ENCODE measurements at places on chromosomes 2 and 18.

DNA sequence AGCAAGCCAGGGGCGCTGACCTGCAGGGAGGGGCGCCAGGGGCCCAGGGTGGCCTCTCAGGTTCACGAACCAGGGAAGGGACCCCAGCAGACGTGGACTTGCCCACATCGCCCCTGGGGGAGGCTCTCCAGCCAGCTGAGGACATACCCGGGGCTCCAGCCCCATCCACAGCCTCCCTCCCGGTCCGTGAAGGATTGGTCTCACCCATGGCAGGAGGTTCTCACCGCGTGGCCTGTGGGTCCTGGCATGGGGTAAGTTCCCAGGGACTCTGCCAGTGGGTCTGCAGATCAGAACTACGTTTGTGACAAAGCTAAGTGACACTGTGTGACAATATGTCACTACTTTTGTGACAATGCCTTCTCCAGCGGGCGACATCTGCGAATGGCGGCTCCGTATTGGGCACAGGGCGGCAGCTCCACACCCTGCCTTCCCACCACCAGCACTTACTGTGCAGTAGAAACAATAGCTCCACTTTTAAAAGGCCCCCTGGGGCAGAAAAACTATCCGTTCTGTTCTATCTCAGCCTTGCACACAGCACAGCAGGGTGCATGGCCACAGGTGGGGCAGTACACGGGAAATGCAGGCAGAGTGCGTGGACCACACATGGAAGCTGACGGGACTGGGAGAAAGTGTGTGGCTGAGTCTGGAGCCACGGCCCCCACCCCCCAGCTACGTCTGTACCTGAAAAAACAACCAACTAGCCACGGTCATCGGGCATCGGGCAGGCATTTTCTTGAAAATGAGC is 65.2 kb upstream of the CTDP1 start:
- no peak for DNase-seq

- no peak for DNase-seq
Observed at GRCh38 chr2:130370490-130370889, 14.6 kb downstream of the PTPN18 start.

DNA sequence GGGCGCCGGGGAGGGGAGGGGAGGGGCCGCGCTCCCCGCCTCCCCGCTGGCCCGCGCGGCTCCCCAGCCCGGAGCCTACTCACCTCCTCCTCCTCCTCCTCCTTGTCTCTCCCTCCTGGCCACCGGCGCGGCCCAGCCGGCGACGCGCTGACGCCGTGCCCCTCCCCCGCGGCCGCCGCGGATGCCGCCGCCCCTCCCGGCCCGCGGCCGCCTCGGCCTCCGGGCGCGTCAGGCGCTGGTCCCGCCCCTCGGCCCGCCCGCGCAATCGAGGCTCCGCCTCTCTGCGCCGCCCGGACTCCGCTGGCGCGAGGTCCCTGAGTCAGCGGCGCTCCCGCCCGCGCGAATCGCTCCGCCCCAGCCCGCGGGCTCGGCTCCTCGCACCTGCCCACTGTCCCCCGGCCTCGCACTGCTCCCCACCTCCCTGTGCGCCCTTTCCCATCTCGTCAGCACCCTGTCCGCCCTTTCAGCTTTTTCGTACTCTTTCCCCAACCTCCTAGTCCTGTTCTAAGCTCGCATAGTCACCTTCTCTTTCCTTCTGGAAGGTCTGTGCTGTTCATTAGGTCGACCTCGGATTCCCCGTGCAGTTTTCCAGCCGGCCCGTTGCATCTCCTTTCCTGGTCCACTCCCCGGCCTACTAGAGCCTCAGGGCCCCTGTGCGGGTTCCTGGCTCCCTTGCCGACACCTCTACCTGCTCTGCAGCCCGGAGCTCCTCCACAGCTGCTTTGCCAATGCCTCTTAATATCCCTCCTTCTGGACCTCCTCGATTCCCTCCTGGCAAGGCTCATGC is 187.4 kb downstream of the ZEB2 start:
- DNase-seq = peak; percentile 90

- DNase-seq = no peak
Observed at GRCh38 chr2:224086226-224086914, 47.3 kb upstream of the SERPINE2 start.

- DNase-seq = no peak
Observed at GRCh38 chr18:37452015-37452414, 113.6 kb downstream of the CELF4 start.

GRCh38 chr2:220660277-220661145 is 911.6 kb downstream of the EPHA4 start:
- no peak for DNase-seq

DNA sequence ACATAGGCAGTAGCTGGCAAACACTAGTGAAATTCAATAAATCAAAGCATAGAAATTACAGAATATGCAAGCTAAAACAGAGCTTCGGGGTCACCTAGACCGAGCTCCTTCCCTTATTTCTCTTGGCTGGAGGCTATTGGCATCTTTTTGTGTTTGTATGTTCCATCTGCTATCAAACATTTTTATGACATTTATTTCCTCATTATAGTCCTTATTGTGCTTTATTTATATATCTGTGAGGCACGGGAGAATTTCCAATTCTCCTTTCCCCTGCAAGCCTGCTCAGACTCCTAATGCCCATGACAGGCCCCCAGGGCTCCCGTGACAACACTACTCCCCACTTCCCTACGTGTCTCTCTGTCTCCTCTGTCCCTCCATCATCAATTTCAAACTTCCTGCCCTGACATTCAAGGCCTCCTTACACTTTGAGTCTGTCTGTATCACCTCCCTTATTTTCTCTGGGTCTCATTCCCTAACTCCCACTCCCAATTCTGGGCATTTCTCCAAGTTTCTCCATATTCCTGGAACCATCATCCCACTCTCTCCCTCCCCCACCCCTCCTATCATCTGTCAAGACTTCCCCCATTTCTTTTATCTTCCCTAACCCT is 316.9 kb downstream of the OSR1 start:
- DNase-seq = no peak

- no peak for DNase-seq
Observed at GRCh38 chr2:38116762-38117161, 40.8 kb upstream of the CYP1B1 start.

DNA sequence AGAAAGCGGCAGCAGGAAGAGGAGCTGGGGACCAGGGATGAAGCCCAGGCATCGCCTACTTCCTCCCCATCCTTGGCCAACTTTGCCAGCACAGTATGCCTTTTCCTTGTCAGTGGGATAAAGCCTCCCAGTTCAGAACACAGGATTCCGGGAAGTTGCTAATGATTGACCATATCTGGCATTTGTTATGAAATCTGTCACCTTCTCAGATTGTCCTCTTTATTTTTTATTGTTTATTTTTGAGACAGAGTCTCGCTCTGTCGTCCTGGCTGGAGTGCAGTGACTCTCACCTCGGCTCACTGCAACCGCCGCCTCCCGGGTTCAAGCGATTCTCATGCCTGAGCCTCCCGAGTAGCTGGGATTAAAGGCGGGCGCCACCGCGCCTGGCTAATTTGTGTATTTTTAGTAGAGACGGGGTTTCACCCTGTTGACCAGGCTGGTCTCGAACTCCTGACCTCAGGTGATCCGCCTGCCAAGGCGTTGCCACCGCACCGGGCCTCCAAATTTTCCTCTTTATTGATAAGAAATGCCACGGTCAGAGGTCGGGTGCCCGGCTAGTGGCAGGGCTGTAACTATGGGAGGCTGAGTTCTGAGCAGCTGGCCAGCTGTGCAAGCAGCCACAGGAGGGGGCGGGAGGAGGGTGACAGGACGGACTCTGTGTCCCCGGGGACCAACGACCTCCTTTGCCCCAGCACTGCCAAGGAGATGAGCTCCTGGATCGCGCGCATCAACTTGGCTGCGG is 24.4 kb downstream of the PSD4 start:
- no peak for DNase-seq

All from activated naive CD4-positive, alpha-beta T cell treated with anti-CD3 and anti-CD28 coated beads, Interleukin-2, amount 50 U/mL, for 16 hours (primary cell).